ENCODE measurements at places on chromosomes 3 and 15.
A peak's percentile ranks its signal among the peaks of the same experiment; 100 is the strongest.

DNA sequence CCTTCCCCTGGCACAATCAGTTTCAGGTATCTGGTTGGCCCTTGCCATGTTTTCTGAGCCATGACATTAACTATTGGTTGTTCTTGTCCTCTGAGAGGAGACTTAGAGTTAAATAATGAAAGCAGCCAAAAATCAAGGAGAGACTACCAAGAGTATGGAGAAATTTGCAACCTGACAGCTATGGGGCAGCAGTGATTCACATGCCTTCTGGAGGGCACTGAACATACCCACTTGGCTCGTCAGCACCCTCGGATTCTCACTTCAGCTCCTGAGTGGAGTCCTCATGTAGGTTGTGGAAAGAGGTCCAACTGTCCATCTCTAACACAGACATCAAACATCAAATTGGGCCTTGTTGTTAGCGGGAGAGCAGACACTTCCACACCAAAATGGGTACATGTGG lies 265.6 kb downstream of the EBLN2 start:
- DNase-seq: no peak

GRCh38 chr3:128781164-128781563 lies 55.2 kb downstream of the RAB7A start:
- DNase-seq: no peak

GRCh38 chr3:20097015-20097414 lies 56.8 kb downstream of the KAT2B start:
- no peak for DNase-seq

DNA sequence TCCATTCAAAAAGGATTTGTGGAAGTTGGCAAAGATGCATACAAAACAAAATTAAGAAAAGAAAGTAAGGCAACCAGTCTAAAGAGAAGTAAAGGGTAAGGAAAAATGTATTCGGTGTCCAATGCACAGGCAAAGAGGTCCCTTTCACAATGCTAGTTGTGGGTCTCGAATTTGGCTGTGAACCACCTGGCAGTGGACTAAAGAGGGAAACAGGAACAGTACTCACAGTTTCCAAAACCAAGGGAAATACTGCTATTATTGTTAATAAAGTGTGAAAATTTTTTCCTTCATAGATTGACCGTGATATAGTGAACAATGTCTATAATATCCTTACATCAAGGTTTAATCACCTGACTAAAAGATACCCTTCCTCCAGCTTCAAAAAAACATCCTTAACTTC lies 57.9 kb downstream of the TNIK start:
- no peak for DNase-seq

GRCh38 chr3:59677747-59678702 lies 628.2 kb upstream of the CFAP20DC start:
- no peak for DNase-seq

- DNase-seq: no peak
These were observed 19.7 kb downstream of the SPATA12 start for GRCh38 chr3:57080171-57080570.

DNA sequence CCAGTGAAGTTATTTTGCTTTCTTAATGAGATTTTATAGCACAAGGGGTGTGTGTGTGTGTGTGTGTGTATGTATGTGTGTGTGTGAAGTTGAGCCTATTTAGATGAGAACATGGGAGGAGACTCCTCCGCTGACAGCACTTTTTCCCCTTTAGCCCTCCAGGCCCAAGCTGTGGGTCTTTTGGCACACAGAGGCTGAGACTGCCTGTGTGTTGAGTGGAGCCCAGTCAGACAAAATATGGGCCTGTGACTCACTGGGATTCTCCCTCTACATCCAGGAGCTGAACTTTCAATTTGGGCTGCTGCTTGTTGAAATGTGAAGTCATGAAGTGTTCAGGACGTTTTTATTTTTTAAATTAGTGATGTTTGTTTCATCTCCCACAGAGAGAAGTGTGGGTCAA lies 108.0 kb downstream of the MFSD1 start:
- peak; percentile 66 for DNase-seq

GRCh38 chr3:50008931-50009330 lies 69.0 kb downstream of the RBM6 start:
- peak; percentile 55 for DNase-seq

DNA sequence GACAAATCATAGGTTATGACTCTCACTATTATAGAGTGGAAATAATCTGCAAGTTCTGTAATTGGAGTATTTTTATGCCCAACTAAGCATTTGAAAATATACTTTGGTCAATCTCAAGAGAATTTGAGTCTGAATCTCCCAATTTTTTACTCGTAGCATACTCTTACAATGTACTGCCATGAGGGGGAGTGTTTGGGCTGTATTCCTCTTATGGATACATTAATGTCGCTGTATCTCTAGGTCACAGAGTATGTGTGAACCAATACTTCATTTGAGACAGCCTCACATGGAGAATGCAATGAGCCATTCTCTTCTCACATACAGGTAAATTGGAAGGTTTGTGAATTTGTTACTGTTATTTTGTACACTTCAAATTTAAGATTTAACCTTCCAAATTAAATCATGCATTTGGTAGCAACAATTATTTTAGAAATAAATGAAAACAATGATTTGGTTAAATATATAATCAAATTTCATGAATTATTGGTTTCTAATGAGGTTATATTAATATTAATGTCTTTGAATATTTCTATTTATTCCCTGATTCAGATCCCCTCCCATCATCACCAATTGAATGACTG lies 5.5 kb upstream of the CD200 start:
- peak; percentile 56 for DNase-seq

- DNase-seq: no peak
These were observed 91.1 kb downstream of the MSL2 start for GRCh38 chr3:136105044-136105443.

GRCh38 chr15:95565690-95566089 lies 764.8 kb upstream of the NR2F2 start:
- DNase-seq: no peak

DNA sequence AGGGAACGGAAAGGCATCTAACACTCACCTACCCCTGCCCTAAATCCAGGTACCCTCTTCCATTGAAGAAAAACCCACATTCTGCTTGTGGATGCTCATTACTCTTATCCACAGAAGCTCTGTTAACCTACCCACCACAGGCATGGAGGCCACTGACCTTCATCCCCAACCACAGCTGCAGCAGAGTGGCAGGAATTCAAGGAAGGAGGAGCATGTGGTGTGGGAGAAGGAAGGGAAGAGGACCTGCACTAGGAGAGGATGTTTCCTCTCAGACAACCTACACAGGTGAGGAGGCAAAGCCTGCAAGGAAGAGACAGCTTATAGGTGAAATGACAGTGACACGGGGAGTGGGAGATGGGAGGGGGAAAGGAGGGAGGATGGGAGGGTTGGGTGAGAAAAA lies 192.5 kb upstream of the TSC22D2 start:
- DNase-seq: peak; percentile 61

- peak; percentile 66 for DNase-seq
These were observed 90.2 kb upstream of the LMOD3 start for GRCh38 chr3:69212411-69213160.

DNA sequence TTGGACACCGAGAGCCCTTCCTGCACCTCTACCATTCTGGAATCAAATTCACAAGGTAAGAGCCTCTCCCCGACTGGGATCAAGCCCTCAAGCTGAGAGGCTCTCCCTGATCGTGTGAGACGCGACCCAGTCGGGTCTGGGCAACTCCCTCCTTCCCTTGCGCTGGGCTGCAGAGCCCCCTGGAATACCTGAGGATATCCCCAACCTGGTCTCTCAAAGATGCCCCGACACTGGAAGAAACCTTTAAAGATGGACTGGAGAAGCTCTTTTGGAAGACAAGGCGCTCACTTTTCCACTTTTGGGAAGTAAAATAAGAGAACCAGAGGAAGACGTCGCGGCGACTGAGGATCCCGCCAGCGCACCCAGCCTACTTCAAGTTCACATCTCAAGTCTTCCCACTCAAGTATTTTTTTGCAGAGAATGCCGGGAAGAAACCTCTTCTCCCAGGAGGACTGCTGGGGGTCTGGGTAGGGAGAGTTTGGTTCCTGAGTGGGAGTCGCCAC lies 33.8 kb downstream of the ZIC4 start:
- no peak for DNase-seq

- DNase-seq: peak; percentile 72
These were observed 254.7 kb downstream of the NR1D2 start for GRCh38 chr3:24199775-24200247.

DNA sequence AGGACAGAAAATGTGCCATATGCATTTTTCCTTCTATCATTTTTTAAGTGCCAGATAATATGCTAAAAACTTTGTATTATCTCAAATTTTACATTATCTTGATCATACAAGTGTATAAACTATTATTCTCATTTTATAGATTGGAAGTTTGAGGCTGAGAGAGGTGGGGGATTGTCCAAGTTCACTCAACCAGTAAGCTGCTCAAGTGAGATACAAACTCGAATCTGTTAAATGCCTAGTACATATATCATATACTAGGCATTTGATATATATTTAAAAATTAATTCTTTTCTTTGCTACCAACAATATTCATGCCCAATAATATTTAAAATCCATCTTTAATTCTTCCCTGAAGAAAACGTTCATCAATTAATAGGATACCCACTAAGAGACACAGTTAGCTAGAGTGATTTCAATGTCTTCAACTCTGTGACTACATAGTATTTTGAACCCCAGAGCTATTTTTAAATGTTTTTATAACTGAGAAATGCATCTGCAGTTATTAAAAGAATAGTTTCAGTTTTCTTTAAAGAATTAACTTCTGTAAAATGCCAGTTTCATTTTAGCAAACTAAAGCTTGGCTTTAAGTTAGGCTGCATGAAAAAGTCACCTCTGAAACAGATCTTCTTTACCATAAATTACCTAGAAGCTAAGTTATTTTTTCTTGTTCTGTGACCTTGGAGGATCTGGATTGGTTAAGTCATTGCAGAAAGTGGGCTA lies 40.4 kb downstream of the IQCB1 start:
- DNase-seq: no peak

GRCh38 chr3:158508481-158508880 lies 62.5 kb upstream of the MLF1 start:
- DNase-seq: peak; percentile 78

- DNase-seq: no peak
These were observed 20.2 kb downstream of the PAK6 start for GRCh38 chr15:40259021-40259420.

DNA sequence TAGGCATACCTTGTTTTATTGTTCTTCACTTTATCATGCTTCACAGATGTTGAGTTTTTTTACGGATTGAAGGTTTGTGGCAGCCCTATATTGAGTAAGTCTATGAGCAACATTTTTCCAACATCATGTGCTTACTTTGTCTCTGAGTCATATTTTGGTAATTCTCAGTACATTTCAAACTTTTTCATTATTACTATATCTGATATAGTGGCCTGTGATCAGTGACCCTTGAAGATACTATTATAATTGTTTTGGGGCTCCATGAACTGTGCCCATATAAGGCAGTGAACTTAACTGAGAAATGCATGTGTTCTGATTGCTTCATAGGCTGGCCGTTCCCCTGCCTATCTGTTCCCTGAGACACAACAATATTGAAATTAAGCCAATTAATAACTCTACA lies 42.8 kb upstream of the NSMCE3 start:
- DNase-seq: peak; percentile 53

DNA sequence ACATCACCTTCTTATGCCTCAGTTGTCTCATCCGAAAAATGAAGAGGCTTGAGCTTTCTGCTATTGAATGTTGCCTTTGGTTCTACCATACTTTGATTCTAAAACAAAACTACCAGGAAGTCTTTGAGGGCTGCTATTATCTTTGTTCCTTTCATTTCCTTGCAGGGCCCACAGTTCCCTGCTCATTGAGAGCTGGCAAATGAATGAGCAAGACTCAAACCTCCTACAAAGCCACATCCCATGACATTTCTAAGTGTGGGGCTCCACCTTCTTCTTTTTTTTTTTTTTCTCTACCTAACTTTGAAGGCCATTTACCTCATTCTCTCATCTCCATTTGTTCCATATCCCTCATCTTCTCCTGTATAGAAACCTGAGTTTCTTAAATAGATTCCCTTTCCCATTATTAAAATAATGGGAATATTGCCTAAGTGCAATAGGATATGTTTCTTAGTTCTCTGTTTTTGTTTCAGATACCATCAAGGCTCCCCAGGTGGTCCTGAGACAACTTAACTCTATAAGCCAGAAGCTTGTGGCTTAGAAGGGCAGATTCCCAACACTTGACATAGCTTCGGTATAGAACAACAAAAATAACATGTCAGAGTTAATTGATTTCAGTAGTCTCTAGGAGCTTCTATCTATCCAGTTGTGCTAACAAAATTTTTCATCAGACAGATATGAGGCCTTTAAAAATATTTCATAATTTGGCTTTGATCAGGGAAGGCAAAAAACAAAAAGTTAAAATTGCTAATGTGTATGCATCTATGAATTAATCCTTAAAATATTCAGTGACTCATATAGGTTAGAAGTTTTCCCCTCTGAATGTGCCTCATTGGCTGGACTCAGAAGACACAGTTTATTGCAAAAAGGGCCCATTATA lies 951.6 kb downstream of the TUSC7 start:
- peak; percentile 74 for DNase-seq

DNA sequence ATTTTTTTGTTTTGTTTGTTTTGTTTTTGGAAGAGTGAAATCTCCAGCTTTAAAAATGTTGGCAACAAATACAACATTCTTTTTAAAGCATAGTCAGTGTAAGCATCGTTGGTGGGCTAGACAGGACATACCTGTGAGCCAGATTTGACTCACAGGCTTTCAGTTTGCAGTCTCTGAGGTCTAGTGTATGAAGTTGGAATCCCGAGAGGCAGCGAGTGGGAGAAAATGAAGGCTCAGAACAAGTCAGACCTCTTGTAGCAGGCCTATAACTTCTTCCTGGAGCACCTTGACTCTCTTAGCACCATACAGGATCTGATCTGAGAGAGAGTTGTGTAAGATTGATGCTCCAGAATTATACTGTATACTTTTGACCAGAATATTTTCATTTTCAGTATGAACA lies 60.2 kb downstream of the CNTN4 start:
- DNase-seq: no peak

DNA sequence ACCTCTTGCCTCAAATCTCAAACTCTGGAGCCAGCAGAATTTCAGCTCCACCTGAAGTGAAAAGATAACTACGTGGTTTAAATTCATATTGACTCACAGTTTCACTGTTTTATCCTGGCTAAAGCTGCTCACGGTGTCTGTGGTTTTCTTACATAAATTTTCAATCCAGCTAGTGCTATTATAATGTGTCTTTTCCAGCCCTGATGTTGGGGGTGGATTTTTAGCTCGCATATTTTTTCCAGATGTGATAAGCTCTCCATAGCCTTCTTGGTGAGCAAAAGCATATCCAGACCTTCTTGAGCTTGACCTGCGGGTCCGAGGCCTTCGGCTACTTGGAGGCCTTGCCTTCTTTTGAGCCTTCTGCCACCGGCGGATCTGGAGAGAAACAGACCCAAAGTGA lies 239.3 kb downstream of the DTWD1 start:
- DNase-seq: peak; percentile 60

GRCh38 chr3:115375362-115375761 lies 228.3 kb upstream of the ZBTB20 start:
- DNase-seq: no peak

- DNase-seq: peak; percentile 40
These were observed 2.2 kb downstream of the BMF start for GRCh38 chr15:40106203-40107161.

DNA sequence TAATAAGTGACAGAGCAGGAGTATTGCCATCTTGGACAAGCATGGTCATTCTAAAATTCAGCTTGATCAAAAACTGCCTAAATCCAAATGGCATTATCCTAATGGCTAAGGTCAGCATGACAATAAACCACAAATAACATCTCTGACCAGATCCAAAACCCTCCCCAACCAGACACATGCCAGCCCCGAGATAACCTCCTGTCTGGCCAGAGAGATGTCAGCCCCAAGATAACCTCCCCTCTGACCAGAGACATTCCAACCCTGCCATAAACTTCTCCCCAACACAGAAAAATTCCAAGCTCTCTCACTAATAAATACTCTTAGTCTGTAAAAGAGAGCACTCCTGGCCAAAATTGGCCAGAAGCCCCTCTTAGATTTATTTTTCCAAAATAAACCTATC lies 470.5 kb upstream of the UBE2E2 start:
- no peak for DNase-seq

All from EL (cell line).